CD14-positive monocyte (primary cell): ENCODE measurements at places on chromosomes 11 and 22.

- DNase-seq = no peak
These were observed 6.6 kb downstream of the PAX6 start for GRCh38 chr11:31804312-31805036.

DNA sequence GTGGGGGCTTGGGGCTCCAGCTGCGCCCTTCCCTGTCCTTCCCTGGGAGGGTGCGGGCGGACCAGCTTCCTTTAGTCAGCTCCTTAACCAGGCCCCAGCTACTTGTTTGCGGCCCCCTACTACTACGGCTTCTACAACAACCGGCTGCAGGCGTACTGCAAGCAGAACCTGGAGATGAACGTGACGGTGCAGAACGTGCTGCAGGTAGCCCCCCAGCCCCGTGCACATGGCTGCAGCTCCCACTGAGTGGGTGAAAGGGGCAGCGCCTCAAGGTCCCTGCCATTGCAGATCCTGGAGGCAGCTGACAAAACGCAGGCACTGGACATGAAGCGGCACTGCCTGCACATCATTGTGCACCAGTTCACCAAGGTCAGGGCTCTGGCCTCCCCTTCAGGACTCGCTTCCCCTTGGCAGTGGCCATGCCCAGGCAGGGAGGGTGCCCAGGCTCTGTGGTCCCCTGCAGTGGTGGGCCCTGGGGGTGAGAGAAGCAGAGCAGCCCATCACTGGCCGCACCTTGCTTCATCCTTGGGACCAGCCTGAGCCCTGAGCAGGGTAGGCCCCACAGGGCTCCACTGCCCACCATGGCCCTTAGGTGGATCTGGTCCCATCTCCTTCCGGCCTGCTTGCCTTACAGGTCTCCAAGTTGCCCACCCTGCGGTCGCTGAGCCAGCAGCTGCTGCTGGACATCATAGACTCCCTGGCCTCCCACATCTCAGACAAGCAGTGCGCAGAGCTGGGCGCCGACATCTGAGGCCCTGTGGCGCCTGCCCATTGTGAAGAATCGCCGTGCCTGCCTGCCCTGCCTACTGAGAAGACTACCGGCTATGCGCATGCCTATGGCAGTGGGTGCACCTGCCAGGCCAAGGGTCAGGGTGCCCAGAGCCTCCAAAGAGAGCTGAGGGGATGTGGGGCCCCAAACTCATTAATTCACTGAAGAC is 5.1 kb downstream of the THAP7 start:
- no peak for DNase-seq

DNA sequence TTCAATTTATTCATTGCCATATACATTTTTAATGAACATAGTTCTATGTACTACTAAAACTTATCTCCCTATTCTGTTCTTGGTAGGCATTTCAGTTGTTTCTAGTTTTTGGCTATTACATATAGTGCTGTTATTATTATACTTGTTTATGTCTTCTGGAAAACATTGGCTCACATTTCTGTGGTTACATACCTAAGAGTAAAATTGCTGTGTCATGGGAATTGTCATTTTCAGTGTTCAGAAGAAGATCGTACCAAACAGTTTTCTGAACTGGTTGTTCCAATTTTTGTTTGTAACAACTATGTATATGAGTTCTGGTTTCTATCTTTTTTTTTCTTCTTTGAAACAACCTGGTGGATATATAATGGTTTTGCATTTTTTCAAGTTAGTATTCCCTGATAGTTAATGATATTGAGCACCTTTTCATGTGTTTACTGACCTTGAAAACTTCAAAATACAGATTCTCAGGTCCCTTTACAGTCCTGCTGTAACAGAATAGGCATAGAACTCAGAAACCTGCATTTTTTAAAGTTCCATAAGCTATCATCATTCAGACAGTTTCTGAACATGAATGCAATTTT is 230.7 kb downstream of the JRKL start:
- DNase-seq = no peak

GRCh38 chr11:76630600-76631281 is 39.8 kb downstream of the LRRC32 start:
- DNase-seq = no peak

DNA sequence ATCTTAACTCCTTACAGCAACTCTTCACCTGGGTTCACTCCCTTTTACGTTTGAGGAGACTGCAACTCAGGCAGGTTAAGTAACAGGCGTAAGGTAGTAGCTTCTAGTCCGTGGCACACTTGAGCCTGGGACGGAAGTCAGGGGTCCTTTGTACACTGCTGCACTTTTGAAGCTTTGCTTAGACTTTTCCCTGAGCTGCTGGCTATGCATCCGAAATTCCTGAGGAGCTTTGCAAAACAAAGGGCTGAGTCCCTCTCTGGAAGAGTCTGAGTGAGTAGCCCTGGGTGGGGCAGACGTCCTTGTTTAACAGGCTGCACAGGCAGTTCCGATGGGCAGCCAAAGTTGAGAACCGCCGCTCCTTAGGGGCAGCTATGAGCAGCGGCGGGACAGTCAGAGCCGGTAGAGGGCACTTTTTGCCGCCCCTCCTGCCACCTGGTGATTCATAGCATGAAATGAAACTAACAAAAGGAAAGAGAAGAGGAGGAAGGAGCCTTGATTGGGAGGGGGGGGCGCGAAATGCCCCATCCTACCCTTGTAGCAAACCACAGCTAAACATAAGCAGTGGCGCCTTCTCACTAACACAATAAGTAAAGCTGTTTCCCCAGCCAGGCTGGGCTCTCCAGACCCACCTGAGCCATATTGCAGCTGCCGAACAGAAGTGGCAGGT is 1.4 kb downstream of the TMEM109 start:
- peak; percentile 81 for DNase-seq

GRCh38 chr11:65709661-65710060 is 2.4 kb upstream of the KAT5 start:
- DNase-seq = no peak

DNA sequence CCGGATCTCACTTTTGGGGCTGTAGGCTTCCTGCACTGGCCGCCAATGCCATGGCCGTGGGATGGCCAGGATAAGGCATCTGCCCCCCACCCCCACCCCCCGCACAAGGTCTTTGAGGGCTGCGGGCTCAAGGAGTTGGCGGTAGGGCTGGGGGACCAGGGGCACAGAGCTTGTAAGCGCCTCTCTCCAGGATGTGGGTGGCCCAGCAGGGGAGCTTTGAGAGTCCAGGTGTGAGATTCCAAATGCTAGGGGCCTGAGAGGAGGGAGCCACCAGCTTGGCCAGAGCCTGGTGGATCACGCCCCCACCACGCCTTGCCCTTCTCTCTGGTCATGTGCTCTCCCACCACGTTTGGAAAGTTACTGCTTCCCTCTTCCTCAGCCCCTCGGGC is 5.0 kb downstream of the CD81 start:
- DNase-seq = no peak

DNA sequence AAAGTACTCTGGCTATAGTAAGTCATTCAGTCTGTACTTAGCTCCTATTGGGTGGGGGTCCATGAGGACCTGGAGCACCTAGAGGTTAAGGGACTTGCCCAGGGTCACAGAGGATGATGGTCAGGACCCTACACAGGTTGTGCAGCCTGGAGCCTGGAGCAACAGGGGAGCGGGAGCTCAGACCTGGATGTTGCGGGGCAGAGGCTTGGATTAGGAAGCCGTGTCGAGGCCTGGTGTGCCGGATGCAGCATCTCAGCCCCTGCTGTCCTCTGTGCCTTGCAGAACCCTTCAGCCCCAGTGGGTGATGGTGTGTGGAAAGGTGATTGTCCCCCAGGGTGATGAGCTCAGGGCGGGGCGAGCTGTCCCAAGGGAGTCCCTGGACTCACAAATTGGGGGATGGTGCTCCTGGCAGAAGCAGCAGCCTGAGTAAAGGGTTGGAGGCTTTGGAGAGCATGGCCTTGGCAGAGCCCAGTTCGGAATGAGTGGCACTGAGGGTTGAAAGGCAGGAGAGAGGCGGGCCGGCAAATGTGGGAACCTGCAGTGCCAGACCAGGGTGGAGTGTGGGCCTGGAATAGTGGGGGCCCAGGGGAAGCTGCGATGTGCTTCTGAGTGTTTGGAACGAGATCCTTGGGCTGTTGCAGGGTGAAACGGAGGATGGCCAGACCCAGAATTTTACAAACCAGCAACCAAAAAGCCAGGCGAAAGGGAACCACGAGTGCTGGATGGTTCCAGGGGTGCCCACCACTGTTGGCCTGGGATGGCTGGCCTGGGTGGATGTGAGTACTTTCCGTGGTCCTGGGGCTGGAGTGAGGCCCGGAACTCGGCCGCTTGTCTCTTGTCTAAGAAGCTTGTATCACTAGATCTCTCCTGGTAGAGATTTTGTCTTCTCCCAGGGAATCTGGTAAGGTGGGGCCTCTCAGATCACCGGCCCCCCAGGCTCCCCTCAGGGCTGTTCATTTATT is 2.9 kb downstream of the TPCN2 start:
- DNase-seq = no peak

DNA sequence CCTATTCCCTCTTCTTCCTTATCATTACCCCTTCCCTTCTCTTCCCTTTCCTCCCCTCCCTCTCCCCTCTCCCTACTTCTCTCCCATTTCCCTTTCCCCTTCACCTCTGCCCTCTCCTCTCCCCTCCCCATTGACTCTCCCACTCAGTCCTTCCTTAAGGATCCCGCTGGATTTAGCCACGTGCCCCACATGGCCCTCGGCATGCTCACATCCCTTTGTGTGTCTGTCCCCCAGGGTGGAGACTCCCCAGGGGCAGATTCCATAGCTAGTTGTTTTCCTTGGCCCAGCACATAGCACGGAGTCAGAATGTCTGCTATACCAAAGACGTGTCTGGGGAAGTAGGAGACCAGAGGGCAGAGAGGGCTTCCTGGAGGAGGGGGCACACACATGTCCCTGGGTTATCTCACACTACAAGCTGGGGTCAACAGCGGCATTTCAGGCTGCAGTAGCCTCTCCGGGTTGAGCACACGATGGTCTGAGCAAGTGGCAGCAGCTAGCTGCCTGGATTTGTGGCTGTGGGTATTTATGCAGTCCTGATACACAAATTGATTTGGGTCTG is 487.0 kb downstream of the TBC1D22A start:
- DNase-seq = no peak

DNA sequence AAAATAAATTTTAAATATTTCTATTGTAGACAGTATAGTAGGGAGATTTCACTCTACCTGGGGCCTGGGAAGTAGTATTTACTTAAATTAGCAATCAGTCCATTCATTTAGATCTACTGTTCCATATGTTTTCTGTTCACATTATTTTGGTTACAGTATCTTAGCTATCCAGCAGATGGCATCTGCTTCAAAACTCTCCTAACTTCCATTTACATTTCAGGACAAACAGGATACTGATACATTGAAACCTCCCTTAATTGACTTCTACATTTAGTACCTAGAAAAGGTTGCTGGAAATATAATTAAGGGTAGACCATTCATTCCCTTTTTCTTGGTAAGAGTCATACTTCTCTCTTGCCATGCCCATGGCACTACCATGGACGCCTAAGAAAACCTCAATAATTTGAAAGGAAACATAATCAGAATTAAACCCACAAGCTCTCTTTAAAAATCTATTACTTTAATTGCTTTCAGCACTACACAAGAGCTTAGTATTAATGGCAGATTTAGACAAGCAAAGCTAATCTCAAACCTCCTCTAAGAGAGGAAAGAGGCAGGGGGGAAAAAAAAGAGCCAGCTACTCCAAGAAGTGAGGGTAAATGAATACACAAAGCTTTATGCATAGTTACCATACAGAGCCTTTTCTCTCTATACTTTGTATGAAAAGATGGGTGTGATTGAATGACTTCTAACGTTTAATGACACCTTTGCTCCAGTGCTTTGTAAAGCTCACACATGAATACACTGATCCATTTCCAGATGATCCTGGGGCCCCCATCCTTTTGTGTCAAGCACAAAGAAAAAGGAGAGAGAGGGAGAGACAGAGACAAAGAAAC is 131.2 kb upstream of the MTMR2 start:
- DNase-seq = peak; percentile 8

GRCh38 chr11:61980783-61981541 is 13.5 kb upstream of the FTH1 start:
- no peak for DNase-seq

DNA sequence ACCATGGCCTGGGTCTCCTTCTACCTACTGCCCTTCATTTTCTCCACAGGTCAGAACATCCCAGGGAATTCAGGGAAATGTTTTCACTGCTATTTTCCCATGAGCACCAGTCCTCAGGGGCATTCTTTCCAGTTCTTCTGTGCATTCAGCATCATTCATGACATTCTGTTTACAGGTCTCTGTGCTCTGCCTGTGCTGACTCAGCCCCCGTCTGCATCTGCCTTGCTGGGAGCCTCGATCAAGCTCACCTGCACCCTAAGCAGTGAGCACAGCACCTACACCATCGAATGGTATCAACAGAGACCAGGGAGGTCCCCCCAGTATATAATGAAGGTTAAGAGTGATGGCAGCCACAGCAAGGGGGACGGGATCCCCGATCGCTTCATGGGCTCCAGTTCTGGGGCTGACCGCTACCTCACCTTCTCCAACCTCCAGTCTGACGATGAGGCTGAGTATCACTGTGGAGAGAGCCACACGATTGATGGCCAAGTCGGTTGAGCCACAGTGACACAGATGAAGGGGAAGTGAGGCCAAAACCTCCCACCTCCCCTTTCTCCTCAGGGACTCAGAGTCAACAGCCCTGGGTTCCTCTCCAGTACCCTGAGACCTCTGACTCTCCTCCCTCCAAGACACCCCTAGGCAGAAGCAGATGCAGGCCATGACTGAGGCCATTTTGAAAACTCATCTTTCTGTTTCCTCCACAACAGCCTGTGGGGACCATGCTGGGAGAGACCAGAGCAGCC is 15.9 kb upstream of the IGLL5 start:
- DNase-seq = no peak

DNA sequence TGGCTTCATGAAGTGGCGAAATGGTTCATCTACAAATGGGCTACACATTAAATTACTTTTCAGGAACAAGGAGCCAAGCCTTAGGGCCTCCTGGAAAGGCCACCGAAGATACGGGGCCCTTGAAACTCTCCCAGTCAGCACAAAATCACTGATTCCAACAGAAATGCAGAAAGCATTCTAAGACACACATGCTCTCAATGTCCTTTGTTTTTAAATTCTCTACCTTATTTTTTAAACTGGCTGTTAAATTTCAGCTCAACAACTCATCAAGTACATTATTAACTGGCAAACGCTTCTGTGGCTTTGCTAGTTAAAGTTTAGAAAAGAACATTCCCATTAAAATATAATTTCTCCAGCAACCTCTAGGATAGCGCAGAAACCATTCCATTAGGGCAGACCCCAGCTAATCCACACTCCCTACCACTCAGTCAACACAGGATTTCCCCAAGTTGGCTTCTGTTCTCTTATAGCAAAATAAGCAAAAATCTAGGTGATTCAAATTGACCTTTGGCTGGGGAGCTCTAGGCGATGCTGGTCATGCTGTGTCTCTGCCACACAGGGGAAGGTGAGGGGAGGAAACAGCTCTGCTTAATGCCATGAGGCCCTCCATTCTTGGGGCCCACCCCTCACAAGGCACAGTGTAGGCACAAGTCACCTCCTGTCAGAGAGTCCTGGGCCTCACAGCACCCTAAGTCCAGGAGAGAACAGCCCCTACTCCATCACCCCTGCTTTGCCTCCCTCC is 47.1 kb downstream of the PLEKHA7 start:
- DNase-seq = no peak

- DNase-seq = no peak
These were observed 10.0 kb downstream of the TBX1 start for GRCh38 chr22:19770349-19771220.
